A375 (cell line): ENCODE measurements at places on chromosomes 4 and X. TPM values are rescaled to one million over a fixed set of nuclear protein-coding genes. Genes with fewer than 3 reads are reported as not detected.

Gene FAM47E
- total RNA-seq: 0.61 and 1.1 TPM in 2 replicates

Gene FAM9B
- total RNA-seq: 0.32 and 1.3 TPM in 2 replicates

Gene GPR101
- not detected in 2 replicates for total RNA-seq

Gene KANTR
- 4.9 and 6.9 TPM in 2 replicates for total RNA-seq

Gene GAGE12C
- not detected in 2 replicates for total RNA-seq

Gene USP9X
- 45.2 and 46.5 TPM in 2 replicates for total RNA-seq

Gene DKK2
- total RNA-seq: 0.34 and 0.49 TPM in 2 replicates

Gene TNIP3
- total RNA-seq: not detected in 2 replicates

Gene SMIM10
- total RNA-seq: not detected in 2 replicates
